ENCODE measurements at places on chromosomes 11 and 22. TPM values are rescaled to one million over a fixed set of nuclear protein-coding genes. Genes with fewer than 3 reads are reported as not detected.
A peak's percentile ranks its signal among the peaks of the same experiment; 100 is the strongest.

GRCh38 chr11:19558189-19558986, 154.2 kb upstream of the NAV2 start:
- no peaks in the 10 kb centered on the region for H3K36me3 ChIP-seq
- H3K27ac ChIP-seq: no peak overlapping the region
- DNase-seq: no peak
- no peaks in the 10 kb centered on the region for H3K4me1 ChIP-seq
- peaks cover 8% of the 10 kb centered on the region for H3K27me3 ChIP-seq

DNA sequence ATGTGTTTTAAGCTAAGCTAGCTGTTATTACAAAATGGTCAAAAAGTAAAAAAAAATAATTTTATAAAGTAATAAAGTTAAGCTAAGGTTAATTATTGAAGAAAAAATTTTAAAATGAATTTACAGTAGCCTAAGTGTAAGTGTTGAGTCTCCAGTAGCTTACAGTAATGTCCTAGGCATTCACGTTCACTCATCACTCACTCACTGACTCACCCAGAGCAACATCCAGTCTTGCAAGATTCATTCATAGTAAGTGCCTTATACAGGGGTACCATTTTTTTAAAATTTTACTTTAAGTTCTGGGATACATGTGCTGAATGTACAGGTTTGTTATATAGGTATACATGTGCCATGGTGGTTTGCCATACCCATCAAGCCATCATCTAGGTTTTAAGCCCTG, 11.6 kb upstream of the OOSP4B start:
- H3K36me3 ChIP-seq: no peaks in the 10 kb centered on the region
- H3K27me3 ChIP-seq: no peaks in the 10 kb centered on the region
- DNase-seq: no peak
- H3K27ac ChIP-seq: no peak overlapping the region

The NNMT gene
- total RNA-seq: not detected

DNA sequence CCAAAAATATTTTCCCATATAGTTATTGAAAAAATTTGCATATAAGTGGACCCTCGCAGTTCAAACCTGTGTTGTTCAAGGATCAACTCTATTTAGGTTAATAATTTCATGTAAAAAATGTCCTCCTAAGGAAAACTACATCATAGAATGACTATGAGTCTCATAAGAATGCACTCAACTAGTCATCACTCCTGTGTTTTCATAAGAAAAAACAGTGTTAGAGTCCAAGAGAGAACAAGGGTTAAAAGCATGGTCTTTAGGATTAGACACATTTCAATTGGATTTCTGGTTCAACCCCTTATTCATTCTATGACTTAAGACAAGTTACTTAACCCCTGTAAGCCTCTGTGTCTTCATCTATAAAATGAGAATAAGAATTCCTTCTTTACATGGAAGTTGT, 5.1 kb downstream of the PARVA start:
- no peak for DNase-seq
- H3K4me3 ChIP-seq: no peak overlapping the region
- H3K36me3 ChIP-seq: no peaks in the 10 kb centered on the region
- no peak overlapping the region for H3K27ac ChIP-seq
- H3K27me3 ChIP-seq: peaks cover 59% of the 10 kb centered on the region
- peaks cover 2% of the 10 kb centered on the region for H3K4me1 ChIP-seq

- peaks cover 37% of the 10 kb centered on the region for H3K4me1 ChIP-seq
- H3K36me3 ChIP-seq: no peaks in the 10 kb centered on the region
- H3K27ac ChIP-seq: peak overlapping the region; percentile 92
- peak overlapping the region; percentile 90 for H3K4me3 ChIP-seq
- H3K27me3 ChIP-seq: peaks cover 3% of the 10 kb centered on the region
- no peak for DNase-seq
These were observed 1.1 kb upstream of the SERGEF start for GRCh38 chr11:18013790-18014507.

The HSPB2 gene
- total RNA-seq: not detected

DNA sequence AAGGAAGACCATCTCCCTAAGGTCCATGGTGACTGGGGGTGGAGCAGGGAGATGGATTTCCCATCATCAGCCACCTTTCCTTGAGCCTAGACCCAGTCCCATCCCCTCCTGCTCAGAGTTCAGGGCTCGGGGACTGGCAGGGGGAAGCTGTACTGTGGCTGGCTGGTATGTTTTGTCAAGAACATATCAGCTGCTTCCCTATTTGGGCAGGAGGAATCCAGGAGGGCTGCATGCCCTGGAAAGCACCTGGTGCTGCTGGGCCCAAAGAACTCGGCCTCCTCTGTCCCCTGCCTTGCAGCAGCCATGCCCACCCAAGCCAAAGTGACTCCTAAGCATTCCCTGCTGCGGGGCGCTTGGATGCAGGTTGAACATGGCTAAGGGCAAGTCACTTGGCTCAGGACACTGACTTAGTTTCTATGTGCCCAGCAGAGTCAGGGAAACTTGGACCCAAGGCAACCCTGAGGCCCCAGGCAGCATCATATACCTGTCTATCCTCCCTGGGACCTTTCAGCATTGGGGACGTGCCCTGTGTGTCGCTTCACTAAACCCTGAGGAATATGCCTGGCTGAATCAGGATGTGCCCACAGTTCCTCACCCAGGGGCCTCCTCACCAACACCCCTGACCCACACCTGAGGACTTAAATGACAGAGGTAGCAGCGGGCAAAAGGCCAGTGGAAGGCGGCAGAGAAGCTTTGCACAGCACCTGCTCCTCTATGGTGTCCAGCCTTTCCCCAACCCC, 43.1 kb downstream of the BUD13 start:
- no peak overlapping the region for H3K4me3 ChIP-seq
- no peaks in the 10 kb centered on the region for H3K36me3 ChIP-seq
- no peaks in the 10 kb centered on the region for H3K27me3 ChIP-seq
- peaks cover 11% of the 10 kb centered on the region for H3K4me1 ChIP-seq
- no peak overlapping the region for H3K27ac ChIP-seq

The DRD4 gene
- 0.28 TPM for total RNA-seq

The GGTLC3 gene
- total RNA-seq: not detected

The ROBO4 gene
- not detected for total RNA-seq

- no peak overlapping the region for H3K27ac ChIP-seq
- peaks cover 2% of the 10 kb centered on the region for H3K36me3 ChIP-seq
- DNase-seq: no peak
- H3K27me3 ChIP-seq: peaks cover 36% of the 10 kb centered on the region
- no peaks in the 10 kb centered on the region for H3K4me1 ChIP-seq
These were observed 76.2 kb downstream of the SNX19 start for GRCh38 chr11:130839981-130840666.

DNA sequence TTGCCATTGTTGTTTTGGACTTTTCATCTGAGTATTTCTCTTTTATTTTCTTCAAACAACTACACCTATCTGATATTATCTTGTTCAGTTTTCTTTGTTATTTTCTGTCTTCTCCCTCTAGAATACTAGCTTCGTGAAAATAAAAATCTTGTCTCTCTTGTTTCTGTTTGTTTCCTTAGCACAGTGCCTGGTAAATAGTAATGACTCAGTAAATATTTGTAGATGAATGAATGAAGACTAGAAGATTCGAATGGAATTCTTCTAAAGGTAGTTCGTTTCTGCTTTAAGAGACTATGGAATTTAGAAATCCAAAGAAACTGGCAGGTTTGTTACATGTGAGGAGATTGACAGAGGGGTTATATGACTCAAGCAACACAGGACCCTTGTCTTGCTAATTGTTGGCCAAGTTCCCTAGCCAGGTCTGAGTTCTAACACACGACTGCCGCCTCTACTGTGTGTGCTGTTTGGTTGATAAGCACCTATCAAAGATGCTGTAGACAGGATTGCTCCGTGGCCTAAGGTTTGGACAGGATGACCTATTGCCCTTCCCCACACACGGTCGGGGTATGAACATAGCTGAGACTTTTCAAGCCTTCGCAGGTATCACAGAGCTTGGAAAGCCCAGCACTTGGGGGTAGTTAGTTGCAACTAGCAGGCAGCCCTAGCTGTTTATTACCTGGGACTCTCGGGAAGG, 831 bp upstream of the TMEM135 start:
- no peak for DNase-seq
- peak overlapping the region; percentile 43 for H3K27ac ChIP-seq
- H3K4me1 ChIP-seq: peaks cover 46% of the 10 kb centered on the region

DNA sequence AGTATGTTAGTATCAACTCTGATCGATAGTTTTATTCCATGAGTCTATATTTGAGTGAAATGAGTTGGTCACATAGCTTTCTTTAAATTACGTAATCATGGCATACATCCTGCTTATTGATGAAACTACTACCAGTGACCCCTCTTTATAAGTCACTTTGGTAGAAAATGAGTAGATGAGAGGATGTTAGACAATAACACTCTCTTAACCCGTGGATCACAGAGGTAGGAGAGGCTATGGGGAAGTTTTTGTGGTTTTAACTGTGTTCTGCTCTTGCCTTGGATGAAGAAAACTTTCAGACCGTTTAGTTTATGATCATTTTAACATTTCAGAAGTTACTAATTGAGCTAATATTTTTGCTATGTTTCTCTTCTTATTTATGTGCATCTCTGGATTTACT, 34.0 kb downstream of the TBCEL start:
- no peak overlapping the region for H3K4me3 ChIP-seq
- peaks cover 3% of the 10 kb centered on the region for H3K4me1 ChIP-seq
- H3K27ac ChIP-seq: no peak overlapping the region
- no peaks in the 10 kb centered on the region for H3K27me3 ChIP-seq
- no peak for DNase-seq
- peaks cover 30% of the 10 kb centered on the region for H3K36me3 ChIP-seq

- peak overlapping the region; percentile 95 for H3K4me3 ChIP-seq
- peaks cover 51% of the 10 kb centered on the region for H3K36me3 ChIP-seq
- H3K27ac ChIP-seq: peak overlapping the region; percentile 80
- peak; percentile 75 for DNase-seq
- peaks cover 45% of the 10 kb centered on the region for H3K4me1 ChIP-seq
These were observed 1.1 kb downstream of the HYOU1 start for GRCh38 chr11:119055901-119056300.

DNA sequence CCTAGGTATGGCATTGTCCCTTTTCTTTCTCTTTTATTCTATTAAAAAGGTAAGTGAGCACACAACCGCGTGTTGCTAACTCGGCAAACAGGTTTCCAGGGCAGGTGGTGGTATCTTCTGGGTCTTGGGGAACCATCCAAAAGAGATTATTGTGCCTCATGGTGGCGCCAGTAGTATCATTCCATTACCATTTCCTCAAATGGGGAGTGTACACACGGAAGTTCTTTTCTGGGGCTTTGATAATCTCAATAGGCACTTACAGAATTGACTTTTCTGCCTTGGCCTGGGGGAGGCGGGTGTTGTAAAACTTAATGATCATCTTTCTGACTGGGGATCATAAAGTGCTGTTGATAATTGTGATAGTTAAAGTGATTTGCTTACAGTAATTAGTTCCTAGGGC, 234.1 kb downstream of the KIRREL3 start:
- H3K36me3 ChIP-seq: no peaks in the 10 kb centered on the region
- H3K4me1 ChIP-seq: no peaks in the 10 kb centered on the region
- no peak overlapping the region for H3K27ac ChIP-seq

The SLC22A9 gene
- total RNA-seq: not detected

DNA sequence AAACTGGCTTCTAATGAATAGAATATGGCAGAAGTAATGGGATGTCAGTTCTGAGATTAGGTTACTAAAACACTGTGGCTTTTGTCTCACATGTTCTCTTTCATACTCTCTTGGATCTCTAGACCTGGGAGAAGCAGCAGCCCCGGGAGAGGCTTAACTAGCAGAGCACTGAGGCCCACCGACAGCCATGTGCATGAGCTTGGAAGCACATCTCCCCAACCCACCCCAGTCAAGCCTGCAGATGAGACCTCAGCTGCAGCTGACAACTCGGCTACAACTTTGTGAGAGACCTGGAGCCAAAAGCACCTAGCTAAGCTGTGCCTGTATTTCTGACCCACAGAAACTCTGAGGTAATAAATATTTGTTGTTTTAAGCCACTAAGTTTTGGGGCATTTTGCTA, 100.8 kb downstream of the TRIM29 start:
- no peak overlapping the region for H3K4me3 ChIP-seq
- H3K27me3 ChIP-seq: peaks cover 1% of the 10 kb centered on the region
- no peaks in the 10 kb centered on the region for H3K4me1 ChIP-seq
- no peak for DNase-seq

The ATP5MG gene
- 220 TPM for total RNA-seq

GRCh38 chr22:39479254-39479653, 22.4 kb downstream of the MGAT3 start:
- H3K4me1 ChIP-seq: no peaks in the 10 kb centered on the region
- no peak for DNase-seq
- no peaks in the 10 kb centered on the region for H3K36me3 ChIP-seq
- H3K27me3 ChIP-seq: no peaks in the 10 kb centered on the region
- H3K27ac ChIP-seq: no peak overlapping the region

GRCh38 chr11:78635814-78636506, 61.3 kb upstream of the NARS2 start:
- H3K27me3 ChIP-seq: no peaks in the 10 kb centered on the region
- no peak for DNase-seq
- peaks cover 19% of the 10 kb centered on the region for H3K4me1 ChIP-seq

GRCh38 chr11:67780056-67780455, 105.6 kb upstream of the ALDH3B2 start:
- no peak overlapping the region for H3K4me3 ChIP-seq
- H3K27ac ChIP-seq: no peak overlapping the region
- DNase-seq: no peak
- H3K36me3 ChIP-seq: no peaks in the 10 kb centered on the region
- H3K4me1 ChIP-seq: peaks cover 3% of the 10 kb centered on the region
- H3K27me3 ChIP-seq: peaks cover 24% of the 10 kb centered on the region

DNA sequence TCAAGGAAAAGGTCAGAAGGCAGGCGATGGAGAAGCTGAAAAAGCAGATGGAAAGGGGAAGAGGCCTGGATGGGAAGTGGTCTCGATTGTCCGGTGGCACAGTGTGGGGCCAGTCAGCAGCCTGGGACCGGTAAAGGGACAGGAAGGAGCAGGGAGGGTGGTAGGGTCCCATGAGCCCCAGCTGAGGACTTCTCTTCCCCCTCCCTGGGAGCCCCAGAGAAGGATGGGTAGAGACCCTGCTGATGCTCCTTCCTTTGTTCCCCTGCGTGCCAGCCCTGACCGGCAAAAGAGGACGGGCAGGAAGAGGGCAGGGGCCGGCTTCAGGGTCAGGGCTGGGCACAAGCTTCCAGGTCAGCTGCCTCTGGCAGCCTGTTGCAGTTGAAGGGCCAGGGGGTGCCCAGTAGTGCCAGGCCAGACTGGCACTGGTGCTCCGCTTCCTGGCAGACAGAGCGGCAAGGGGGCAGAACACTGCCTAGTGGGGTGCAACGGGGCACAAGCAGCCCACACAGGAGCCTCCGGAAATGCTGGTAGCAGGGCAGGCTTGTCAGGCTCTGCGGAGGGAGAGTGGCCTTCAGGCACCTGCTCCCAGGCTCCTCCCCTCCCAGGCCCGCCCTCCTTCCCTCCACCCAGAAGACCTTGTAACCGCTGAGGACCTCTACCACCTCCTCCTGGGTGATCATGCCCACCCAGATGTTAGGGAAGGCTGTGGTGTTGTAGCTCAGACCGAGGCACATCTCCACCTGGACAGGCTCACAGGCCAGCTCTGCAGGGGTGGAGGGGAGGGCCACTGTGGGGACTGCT, 739 bp upstream of the C1QTNF5 start:
- H3K27me3 ChIP-seq: peaks cover 46% of the 10 kb centered on the region
- DNase-seq: no peak

GRCh38 chr11:62497132-62497801, 49.3 kb downstream of the AHNAK start:
- peak; percentile 65 for DNase-seq
- H3K27ac ChIP-seq: no peak overlapping the region
- no peaks in the 10 kb centered on the region for H3K36me3 ChIP-seq
- H3K27me3 ChIP-seq: peaks cover 21% of the 10 kb centered on the region

The SYT13 gene
- not detected for total RNA-seq

Measured in activated CD4-positive, alpha-beta T cell treated with anti-CD3 and anti-CD28 coated beads, Interleukin-2, amount 10 ng/mL, durations not matched to agents 24 days and 14 days (primary cell).